ENCODE measurements at places on chromosomes 12 and 14.
A peak's percentile ranks its signal among the peaks of the same experiment; 100 is the strongest.

DNA sequence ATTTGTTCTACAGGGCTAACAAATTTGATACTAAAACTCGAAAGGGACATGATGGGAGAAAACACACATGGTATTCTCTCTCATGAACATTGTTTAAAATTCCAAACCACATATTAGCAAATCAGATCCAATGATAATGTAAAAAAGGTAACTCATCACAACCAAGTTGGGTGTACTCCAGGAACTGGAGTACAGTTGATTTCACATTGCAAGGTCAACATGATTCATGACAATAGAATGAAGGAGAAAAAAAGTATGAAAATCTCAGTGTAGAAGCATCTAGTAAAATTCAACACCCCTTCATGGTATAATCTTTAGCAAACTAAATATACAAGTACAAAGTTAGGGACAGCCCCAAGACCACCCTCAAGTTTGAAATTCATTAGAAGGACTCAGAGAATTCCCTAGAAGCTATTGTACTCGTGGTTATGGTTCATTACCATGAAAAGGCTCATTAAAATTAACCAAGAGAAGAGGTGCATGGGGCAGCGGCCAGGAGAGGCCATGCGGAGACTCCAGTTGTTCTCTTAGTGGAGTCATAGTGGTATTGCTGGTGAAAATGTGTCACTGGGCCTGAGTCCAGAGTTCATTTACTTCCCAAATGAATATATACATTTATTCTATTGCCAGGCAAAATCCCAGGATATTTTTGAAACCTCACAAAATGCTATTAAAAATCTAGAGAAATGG lies 3.1 kb upstream of the CDCA4 start:
- 0 out of 2 replicates have a peak overlapping the region, but pooled peaks have one; percentile 7 for H3K4me3 ChIP-seq
- no peak overlapping the region for H3K27ac ChIP-seq
- peaks cover 7% of the 10 kb centered on the region for H3K36me3 ChIP-seq

GRCh38 chr14:78425782-78426181 lies 255.6 kb downstream of the NRXN3 start:
- H3K27me3 ChIP-seq, result no peaks in the 10 kb centered on the region
- H3K36me3 ChIP-seq, result no peaks in the 10 kb centered on the region
- DNase-seq, result no peak
- H3K4me3 ChIP-seq, result no peak overlapping the region
- peaks cover 4% of the 10 kb centered on the region for H3K4me1 ChIP-seq

DNA sequence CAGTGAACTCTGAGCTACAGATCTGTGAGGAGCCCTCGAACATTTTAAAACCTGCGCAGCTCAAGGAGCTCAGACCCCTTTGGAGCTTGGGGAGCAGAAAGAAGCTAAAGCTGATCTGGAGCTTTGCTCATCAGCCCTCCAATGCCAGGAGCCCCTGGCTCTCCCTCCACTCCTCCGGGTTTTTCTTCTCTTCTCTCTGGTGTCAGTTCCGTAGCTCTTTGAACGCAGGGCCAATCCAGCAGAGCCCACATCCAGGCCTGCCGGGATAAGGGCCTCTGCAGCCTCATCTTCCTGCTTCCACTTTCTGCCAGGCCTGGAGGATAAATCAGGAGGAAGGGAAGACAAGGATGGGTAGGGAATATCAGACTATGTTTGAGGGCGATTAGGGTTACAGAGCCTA lies 6.0 kb downstream of the HOXC4 start:
- H3K4me3 ChIP-seq, result no peak overlapping the region
- no peak for DNase-seq
- H3K4me1 ChIP-seq, result peaks cover 56% of the 10 kb centered on the region

DNA sequence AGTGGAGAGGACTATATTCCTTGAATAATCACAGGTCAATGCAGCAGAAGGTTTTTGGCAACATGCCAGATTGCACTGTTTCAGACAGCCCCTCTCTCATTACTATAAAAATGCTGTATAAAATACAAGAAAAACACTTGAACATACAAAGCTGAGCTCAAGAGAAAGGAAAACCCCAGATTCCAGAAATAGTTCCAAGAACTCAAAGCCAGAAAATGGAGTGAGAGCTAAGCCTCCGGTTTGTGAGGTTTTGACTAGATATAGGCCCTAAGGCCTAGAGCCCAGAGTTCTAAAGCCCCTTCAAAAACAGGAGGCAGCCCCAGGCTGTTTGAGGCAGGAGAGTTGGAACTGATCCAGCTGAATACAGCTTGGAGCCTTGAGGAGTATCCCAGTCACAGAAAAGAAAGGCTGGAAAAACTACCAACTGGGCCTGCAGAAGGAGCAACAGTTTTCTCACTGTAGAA lies 29.4 kb upstream of the ACTN1 start:
- H3K27me3 ChIP-seq, result no peaks in the 10 kb centered on the region
- peaks cover 24% of the 10 kb centered on the region for H3K4me1 ChIP-seq
- DNase-seq, result no peak
- H3K4me3 ChIP-seq, result no peak overlapping the region
- no peaks in the 10 kb centered on the region for H3K36me3 ChIP-seq

- no peak overlapping the region for H3K27ac ChIP-seq
- no peaks in the 10 kb centered on the region for H3K36me3 ChIP-seq
- DNase-seq, result peak; percentile 5
- no peaks in the 10 kb centered on the region for H3K4me1 ChIP-seq
- H3K27me3 ChIP-seq, result no peaks in the 10 kb centered on the region
Observed at GRCh38 chr14:100782516-100783320, 43.2 kb upstream of the MEG3 start.

GRCh38 chr14:65850429-65851135 lies 438.1 kb downstream of the FUT8 start:
- H3K4me1 ChIP-seq, result peaks cover 6% of the 10 kb centered on the region
- H3K27me3 ChIP-seq, result no peaks in the 10 kb centered on the region
- no peaks in the 10 kb centered on the region for H3K36me3 ChIP-seq
- H3K4me3 ChIP-seq, result no peak overlapping the region
- H3K27ac ChIP-seq, result no peak overlapping the region

GRCh38 chr14:61438036-61438435 lies 116.7 kb downstream of the PRKCH start:
- no peaks in the 10 kb centered on the region for H3K27me3 ChIP-seq
- peaks cover 25% of the 10 kb centered on the region for H3K4me1 ChIP-seq
- H3K27ac ChIP-seq, result no peak overlapping the region
- no peaks in the 10 kb centered on the region for H3K36me3 ChIP-seq
- DNase-seq, result no peak

- H3K4me3 ChIP-seq, result no peak overlapping the region
- DNase-seq, result no peak
- H3K4me1 ChIP-seq, result peaks cover 28% of the 10 kb centered on the region
- no peaks in the 10 kb centered on the region for H3K36me3 ChIP-seq
- peaks cover 3% of the 10 kb centered on the region for H3K27me3 ChIP-seq
Observed at GRCh38 chr12:124254126-124254525, 40.8 kb upstream of the RFLNA start.

- H3K27me3 ChIP-seq, result peaks cover 29% of the 10 kb centered on the region
- peaks cover 18% of the 10 kb centered on the region for H3K4me1 ChIP-seq
- peak overlapping the region; percentile 73 for H3K4me3 ChIP-seq
- H3K36me3 ChIP-seq, result no peaks in the 10 kb centered on the region
- H3K27ac ChIP-seq, result no peak overlapping the region
Observed at GRCh38 chr12:117098361-117099217, 627 bp downstream of the TESC start.

GRCh38 chr12:87047691-87048090 lies 791.5 kb upstream of the MGAT4C start:
- no peak overlapping the region for H3K27ac ChIP-seq
- DNase-seq, result no peak
- H3K36me3 ChIP-seq, result no peaks in the 10 kb centered on the region
- peaks cover 4% of the 10 kb centered on the region for H3K4me1 ChIP-seq
- no peak overlapping the region for H3K4me3 ChIP-seq
- H3K27me3 ChIP-seq, result no peaks in the 10 kb centered on the region

GRCh38 chr12:14840616-14841015 lies 2.7 kb downstream of the ART4 start:
- H3K4me1 ChIP-seq, result peaks cover 5% of the 10 kb centered on the region
- H3K27me3 ChIP-seq, result no peaks in the 10 kb centered on the region
- no peak for DNase-seq
- peaks cover 6% of the 10 kb centered on the region for H3K36me3 ChIP-seq
- H3K27ac ChIP-seq, result no peak overlapping the region

- no peaks in the 10 kb centered on the region for H3K27me3 ChIP-seq
- no peak overlapping the region for H3K4me3 ChIP-seq
- DNase-seq, result no peak
- peak overlapping the region; percentile 84 for H3K27ac ChIP-seq
Observed at GRCh38 chr12:32457251-32458025, 58.1 kb downstream of the FGD4 start.

DNA sequence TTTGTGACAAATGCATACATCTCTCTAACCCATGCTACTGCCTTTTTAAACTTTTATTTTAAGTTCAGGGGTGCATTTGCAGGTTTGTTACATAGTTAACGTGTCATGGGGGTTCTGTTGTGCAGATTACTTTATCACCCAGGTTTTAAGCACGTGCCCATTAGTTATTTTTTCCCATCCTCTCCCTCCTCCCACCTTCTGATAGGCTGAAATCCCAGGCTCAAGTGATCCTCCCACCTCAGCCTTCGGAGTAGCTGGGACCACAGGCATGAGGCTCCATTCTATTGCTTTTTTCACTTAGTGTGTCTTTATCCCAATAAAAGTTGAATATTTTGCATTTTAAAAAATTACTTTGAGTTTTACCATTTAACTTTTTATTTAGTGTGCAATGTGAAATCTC lies 68.9 kb downstream of the BAZ1A start:
- no peak overlapping the region for H3K27ac ChIP-seq
- H3K27me3 ChIP-seq, result no peaks in the 10 kb centered on the region
- no peaks in the 10 kb centered on the region for H3K4me1 ChIP-seq
- H3K4me3 ChIP-seq, result no peak overlapping the region

DNA sequence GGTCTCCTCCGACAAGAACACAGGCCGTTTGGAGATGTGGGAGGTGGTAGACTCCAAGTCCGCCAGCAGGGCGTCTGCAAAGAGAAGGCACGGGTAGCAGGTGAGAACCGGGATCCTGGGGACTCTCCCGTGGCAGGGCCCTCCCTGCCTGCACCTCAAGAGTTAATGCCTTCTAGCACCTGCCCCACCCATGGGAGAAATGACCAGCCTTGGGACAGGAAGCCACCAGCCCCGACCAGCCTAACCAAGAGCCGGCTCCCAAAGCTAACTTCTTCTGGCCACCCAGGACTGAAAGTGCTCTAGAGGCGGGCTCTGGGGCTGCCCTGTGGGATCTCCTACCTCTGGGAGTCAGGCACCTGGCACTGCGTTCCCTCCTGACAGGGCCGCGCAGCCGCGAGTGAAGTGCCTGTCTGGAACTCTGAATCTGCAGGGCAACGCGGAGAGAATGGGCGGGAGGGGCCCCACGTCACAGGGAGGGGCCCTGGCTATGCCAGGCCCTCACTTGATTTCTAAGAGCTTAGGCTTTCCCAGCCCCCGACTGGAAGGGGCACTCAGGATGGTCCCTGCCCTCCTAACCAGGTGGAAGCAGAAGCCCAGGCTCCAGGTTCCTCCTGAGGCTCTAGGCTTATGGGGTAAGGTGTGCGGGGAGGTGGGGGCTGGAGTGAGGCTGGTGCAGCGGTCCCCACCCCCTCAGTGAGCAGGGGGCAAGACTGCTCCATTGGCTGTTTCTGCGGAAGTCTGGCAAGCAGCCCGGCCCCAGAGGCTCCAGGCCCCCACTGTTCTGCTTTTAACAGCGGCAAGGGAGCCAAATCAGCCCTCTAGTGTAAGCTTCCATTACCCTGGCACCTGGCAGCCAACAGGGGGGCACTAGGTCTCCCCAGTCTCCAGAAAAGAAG lies 23.6 kb upstream of the RPLP0 start:
- no peak overlapping the region for H3K4me3 ChIP-seq
- peaks cover 41% of the 10 kb centered on the region for H3K4me1 ChIP-seq
- H3K27ac ChIP-seq, result no peak overlapping the region
- H3K36me3 ChIP-seq, result peaks cover 25% of the 10 kb centered on the region
- H3K27me3 ChIP-seq, result no peaks in the 10 kb centered on the region

DNA sequence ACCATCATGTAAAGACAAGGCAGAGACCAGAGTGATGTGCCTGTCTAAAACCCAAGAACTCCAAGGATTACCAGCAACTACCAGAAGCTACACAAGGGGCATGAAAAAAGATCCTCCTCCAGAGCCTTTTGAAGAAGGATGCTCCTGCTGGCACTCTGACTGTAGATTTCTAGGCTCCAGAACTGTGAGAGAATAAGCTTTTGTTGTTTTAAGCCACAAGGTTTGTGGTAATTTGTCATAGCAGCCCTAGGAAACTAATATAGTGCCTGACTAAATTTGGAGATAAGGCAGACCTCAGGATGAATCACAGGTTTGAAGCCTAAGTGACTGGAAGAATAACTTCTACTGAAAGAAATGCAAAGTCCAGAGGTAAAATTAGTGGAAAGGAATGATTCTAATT lies 132.9 kb downstream of the CEP83 start:
- no peak overlapping the region for H3K4me3 ChIP-seq
- H3K27me3 ChIP-seq, result no peaks in the 10 kb centered on the region
- DNase-seq, result no peak
- no peak overlapping the region for H3K27ac ChIP-seq
- H3K4me1 ChIP-seq, result no peaks in the 10 kb centered on the region

GRCh38 chr14:100534528-100535286 lies 52.5 kb downstream of the BEGAIN start:
- H3K4me1 ChIP-seq, result peaks cover 3% of the 10 kb centered on the region
- no peak overlapping the region for H3K4me3 ChIP-seq
- peak overlapping the region; percentile 86 for H3K27ac ChIP-seq

GRCh38 chr12:14207905-14208551 lies 157.5 kb upstream of the ATF7IP start:
- no peak for DNase-seq
- H3K27ac ChIP-seq, result no peak overlapping the region
- peaks cover 8% of the 10 kb centered on the region for H3K36me3 ChIP-seq
- H3K4me3 ChIP-seq, result no peak overlapping the region

GRCh38 chr14:30982533-30982932 lies 42.9 kb upstream of the AP4S1 start:
- no peak overlapping the region for H3K27ac ChIP-seq
- H3K4me1 ChIP-seq, result peaks cover 8% of the 10 kb centered on the region
- DNase-seq, result no peak
- no peaks in the 10 kb centered on the region for H3K27me3 ChIP-seq
- no peaks in the 10 kb centered on the region for H3K36me3 ChIP-seq
- H3K4me3 ChIP-seq, result no peak overlapping the region

GRCh38 chr14:86035882-86036281 lies 505.9 kb downstream of the FLRT2 start:
- H3K4me1 ChIP-seq, result peaks cover 13% of the 10 kb centered on the region
- peak; percentile 65 for DNase-seq
- H3K27me3 ChIP-seq, result no peaks in the 10 kb centered on the region

DNA sequence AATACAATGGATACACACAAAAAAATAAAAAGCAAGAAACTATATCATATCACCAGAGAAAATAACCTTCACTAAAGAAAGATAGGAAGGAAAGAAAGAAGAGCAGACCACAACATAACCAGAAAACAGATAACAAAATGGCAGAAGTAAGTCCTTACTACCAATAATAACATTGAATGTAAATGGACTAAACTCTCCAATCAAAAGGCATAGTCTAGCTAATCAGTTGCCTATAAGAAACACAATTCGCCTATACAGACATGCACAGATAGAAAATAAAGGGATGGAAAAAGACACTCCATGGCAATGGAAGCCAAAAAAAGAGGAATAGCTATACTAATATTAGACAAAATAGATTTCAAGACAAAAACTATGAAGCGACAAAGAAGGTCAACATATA lies 8.9 kb upstream of the TAS2R30 start:
- DNase-seq, result no peak
- no peaks in the 10 kb centered on the region for H3K27me3 ChIP-seq
- no peak overlapping the region for H3K4me3 ChIP-seq
- no peak overlapping the region for H3K27ac ChIP-seq

- H3K36me3 ChIP-seq, result no peaks in the 10 kb centered on the region
- no peaks in the 10 kb centered on the region for H3K4me1 ChIP-seq
- no peak for DNase-seq
- H3K27ac ChIP-seq, result no peak overlapping the region
Observed at GRCh38 chr14:100487304-100487703, 99.9 kb downstream of the BEGAIN start.
